HCT116 (cell line): ENCODE measurements at places on chromosomes 12 and 14. TPM values are rescaled to one million over a fixed set of nuclear protein-coding genes. Genes with fewer than 3 reads are reported as not detected.

The LRCOL1 gene
- not detected for total RNA-seq

The LPAR5 gene
- 5.2 TPM for total RNA-seq

The SERPINA12 gene
- total RNA-seq: not detected

The TNFAIP2 gene
- total RNA-seq: 74.8 TPM

The KRT79 gene
- total RNA-seq: not detected

The WIF1 gene
- not detected for total RNA-seq

The PDE3A gene
- 0.12 TPM for total RNA-seq

The C3AR1 gene
- not detected for total RNA-seq

DNA sequence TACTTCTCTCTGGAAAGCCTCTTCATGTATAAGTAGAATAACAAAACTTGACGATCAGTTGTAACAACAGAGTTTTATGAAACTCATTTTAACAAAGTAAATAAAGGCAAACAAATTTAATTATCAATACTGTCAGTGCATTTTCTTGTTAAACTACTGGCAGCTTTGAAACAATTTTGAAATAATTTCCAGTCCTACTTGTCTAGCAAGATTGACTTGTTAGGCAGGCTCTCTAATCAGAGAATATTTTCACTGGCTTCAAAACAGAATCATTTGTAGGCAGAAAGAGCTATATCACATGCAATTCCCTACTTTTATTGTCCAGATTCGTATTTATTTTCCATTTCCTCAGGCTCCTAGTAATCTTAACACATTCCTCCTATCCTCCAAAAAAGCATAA is 45.9 kb upstream of the SLC6A13 start:
- no peak overlapping the region for H3K4me3 ChIP-seq
- no peaks in the 10 kb centered on the region for H3K4me1 ChIP-seq
- peaks cover 20% of the 10 kb centered on the region for H3K36me3 ChIP-seq
- no peak overlapping the region for H3K27ac ChIP-seq
- H3K27me3 ChIP-seq: no peaks in the 10 kb centered on the region
- no peak for DNase-seq

DNA sequence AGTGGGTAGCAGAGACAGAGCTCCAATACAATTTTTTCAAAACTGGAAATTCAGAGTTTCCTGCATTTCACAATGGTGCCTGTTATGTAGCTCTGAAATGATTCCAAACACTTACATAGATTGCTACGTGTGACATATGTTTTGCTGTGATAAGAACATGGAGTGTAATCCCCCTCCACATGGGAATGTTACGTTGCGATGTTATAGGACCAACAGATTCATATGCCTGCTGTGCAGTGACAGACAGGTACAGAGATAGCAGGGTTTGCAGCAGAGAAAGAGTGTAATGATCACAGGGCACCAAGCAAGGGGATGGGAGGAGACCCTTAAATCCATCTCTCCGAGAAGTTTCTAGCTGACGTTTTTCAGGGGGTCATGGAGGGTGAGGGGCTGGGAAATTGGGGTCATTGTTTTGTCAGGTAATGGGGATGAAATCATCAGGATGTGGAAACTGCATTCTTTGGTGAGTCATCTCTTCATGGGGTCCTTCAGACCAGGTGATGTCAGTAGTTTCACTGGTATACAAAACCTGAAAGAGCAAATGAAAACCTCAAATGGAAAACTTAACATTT is 76.6 kb upstream of the OSBPL8 start:
- H3K27ac ChIP-seq: no peak overlapping the region
- no peaks in the 10 kb centered on the region for H3K27me3 ChIP-seq
- no peaks in the 10 kb centered on the region; the same call in 1 of the 2 replicates for H3K4me1 ChIP-seq
- H3K36me3 ChIP-seq: no peaks in the 10 kb centered on the region
- H3K4me3 ChIP-seq: no peak overlapping the region

- peaks cover 34% of the 10 kb centered on the region for H3K36me3 ChIP-seq
- no peak overlapping the region for H3K4me3 ChIP-seq
- no peak for DNase-seq
- H3K27ac ChIP-seq: no peak overlapping the region; the same call in 1 of the 2 replicates
- H3K27me3 ChIP-seq: no peaks in the 10 kb centered on the region
These were observed 3.3 kb downstream of the SP1 start for GRCh38 chr12:53383258-53383657.

DNA sequence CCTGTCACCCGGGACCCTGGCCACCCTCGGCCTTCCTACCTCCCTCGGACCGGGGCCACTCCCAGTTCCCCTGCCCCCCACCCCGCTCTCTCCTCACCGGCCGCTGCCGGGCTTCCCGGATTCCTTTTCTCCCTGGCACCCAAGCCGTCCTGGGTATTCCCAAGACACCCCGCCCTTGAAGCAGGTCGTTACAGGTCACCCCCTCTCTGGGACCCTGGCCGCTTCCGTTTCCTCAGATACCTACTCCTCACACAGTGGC is 493 bp downstream of the NUMB start:
- H3K36me3 ChIP-seq: no peaks in the 10 kb centered on the region
- no peaks in the 10 kb centered on the region for H3K27me3 ChIP-seq
- H3K4me3 ChIP-seq: peak overlapping the region; percentile 88
- DNase-seq: no peak
- peak overlapping the region; percentile 62 for H3K27ac ChIP-seq

DNA sequence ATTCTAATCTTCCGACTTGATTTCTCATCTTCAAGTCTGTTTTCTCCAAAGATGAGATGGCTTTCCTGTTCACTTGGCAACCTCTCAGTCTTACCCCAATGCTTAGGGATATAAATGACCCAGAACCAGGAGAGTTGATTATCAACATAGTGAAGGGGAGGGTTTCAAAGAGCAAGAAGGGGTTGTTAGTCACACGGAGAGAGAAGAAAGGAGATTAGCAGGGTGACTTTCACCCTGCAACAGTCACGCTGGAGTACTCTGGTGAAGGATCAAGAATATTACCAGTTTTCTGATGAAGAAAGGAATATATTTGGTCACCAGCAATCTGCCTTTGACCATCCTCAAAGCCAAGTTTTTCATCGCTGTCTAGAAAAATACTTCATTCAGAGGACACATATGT is at the start of gene TMEM52B:
Gene TMEM52B, plus strand, starts transcription at position 212 of the 400 bp plus-strand sequence. CDS start 543 bp downstream, outside the sequence.
- H3K27me3 ChIP-seq: no peaks in the 10 kb centered on the region
- H3K36me3 ChIP-seq: no peaks in the 10 kb centered on the region
- no peaks in the 10 kb centered on the region for H3K4me1 ChIP-seq
- no peak within 1 kb of the TSS for H3K4me3 ChIP-seq
- H3K27ac ChIP-seq: no peak within 1 kb of the TSS

DNA sequence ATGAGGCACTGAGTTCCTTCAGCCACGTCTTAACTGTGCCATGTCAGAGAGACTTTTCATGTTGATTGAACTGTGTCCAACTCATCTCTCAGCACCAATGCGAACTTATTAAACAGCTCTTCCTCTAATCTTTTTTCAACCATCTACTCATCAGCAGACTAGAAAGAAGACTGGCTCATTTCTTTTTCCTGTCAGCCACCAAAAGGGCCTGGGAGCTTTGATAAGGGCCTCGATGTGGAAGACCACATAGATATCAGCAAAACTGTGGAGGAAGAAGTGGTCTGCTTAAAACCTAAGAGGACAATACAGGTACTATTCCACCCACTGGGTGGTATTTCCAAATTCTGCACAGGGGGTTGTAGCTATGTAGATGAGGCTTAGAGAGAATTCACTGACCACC is 3.6 kb upstream of the PLXNC1 start:
- H3K27ac ChIP-seq: no peak overlapping the region
- no peak for DNase-seq
- H3K4me3 ChIP-seq: no peak overlapping the region
- H3K27me3 ChIP-seq: no peaks in the 10 kb centered on the region

DNA sequence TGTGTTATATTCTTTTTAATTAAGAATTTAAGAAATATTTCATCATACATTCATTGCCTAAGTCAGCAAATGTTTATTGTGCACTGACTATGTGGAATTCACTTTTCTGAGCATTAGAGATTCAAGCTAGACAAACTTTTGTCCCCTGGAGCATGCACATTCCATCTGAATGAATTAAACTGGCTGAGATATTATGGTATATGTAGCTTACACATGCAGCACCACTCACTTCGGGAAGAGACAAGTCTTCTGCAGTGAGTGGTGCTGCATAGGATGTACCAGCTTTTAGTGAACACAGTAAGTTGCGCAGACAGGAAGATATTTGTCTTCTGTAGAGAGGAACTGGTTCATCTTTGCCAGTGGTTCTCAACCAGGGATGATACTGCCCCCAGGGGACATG is 318.4 kb downstream of the SYT1 start:
- DNase-seq: no peak
- no peak overlapping the region for H3K4me3 ChIP-seq
- no peaks in the 10 kb centered on the region for H3K27me3 ChIP-seq
- H3K27ac ChIP-seq: no peak overlapping the region
- no peaks in the 10 kb centered on the region; the same call in 1 of the 2 replicates for H3K4me1 ChIP-seq
- H3K36me3 ChIP-seq: no peaks in the 10 kb centered on the region

GRCh38 chr12:2355604-2356003 is 302.8 kb downstream of the CACNA1C start:
- no peaks in the 10 kb centered on the region for H3K36me3 ChIP-seq
- H3K27me3 ChIP-seq: no peaks in the 10 kb centered on the region
- no peak for DNase-seq
- no peaks in the 10 kb centered on the region for H3K4me1 ChIP-seq
- H3K27ac ChIP-seq: no peak overlapping the region

DNA sequence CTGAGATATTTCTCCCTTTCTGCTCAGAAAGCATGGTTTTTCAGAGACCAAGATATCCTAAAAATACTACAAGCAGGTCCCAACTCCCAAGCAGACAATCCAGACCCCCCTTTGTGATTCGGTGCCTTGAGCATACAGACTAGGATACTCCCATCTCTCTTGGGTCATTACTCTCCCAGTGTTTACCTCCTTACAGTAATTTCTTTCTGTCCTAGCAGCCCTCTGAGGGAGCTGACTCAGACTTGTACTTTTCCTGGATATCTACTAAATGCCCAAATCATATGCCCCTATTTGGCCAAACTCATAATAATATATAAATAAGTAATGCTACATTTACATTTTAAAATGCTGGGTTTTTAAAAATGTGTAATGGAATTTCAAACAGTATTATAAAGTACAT is 355.6 kb downstream of the LRIG3 start:
- H3K27ac ChIP-seq: no peak overlapping the region
- no peak overlapping the region for H3K4me3 ChIP-seq
- H3K36me3 ChIP-seq: no peaks in the 10 kb centered on the region
- H3K27me3 ChIP-seq: no peaks in the 10 kb centered on the region

- no peak overlapping the region for H3K27ac ChIP-seq
- H3K36me3 ChIP-seq: no peaks in the 10 kb centered on the region
- H3K27me3 ChIP-seq: no peaks in the 10 kb centered on the region
These were observed 182.0 kb upstream of the DCN start for GRCh38 chr12:91364471-91365184.

- H3K4me3 ChIP-seq: peak overlapping the region; percentile 55
- DNase-seq: peak; percentile 63
- H3K27ac ChIP-seq: peak overlapping the region; percentile 82
- H3K27me3 ChIP-seq: no peaks in the 10 kb centered on the region
- peaks cover 37% of the 10 kb centered on the region for H3K4me1 ChIP-seq
- peaks cover 11% of the 10 kb centered on the region for H3K36me3 ChIP-seq
These were observed 13.6 kb upstream of the MLXIP start for GRCh38 chr12:122064780-122065588.

GRCh38 chr12:105433804-105434203 is 103.3 kb downstream of the C12orf75 start:
- H3K4me1 ChIP-seq: no peaks in the 10 kb centered on the region
- H3K27ac ChIP-seq: no peak overlapping the region
- no peaks in the 10 kb centered on the region for H3K27me3 ChIP-seq
- no peak overlapping the region for H3K4me3 ChIP-seq
- DNase-seq: no peak

DNA sequence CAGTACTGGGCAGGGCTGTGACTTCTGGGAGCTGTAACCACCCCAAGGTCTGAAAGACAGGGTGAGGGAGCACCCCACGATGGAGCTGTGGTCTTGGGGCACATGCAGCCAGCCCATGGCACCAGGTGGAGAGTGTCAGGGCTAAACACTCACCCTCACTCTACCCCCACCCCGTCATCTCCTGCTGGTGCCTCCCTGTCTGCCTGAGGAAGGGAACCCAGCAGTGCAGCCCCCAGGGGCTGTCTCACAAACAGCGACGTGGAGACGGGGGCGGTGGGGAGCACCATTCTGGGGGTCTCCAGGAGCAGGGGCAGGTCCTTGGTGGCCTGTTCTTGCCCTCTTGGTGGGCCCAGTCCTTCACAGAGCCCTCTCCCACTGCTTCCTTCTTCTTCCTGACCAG is 63.5 kb downstream of the ERH start:
- no peak overlapping the region for H3K27ac ChIP-seq
- no peak overlapping the region for H3K4me3 ChIP-seq
- no peak for DNase-seq
- H3K4me1 ChIP-seq: no peaks in the 10 kb centered on the region

DNA sequence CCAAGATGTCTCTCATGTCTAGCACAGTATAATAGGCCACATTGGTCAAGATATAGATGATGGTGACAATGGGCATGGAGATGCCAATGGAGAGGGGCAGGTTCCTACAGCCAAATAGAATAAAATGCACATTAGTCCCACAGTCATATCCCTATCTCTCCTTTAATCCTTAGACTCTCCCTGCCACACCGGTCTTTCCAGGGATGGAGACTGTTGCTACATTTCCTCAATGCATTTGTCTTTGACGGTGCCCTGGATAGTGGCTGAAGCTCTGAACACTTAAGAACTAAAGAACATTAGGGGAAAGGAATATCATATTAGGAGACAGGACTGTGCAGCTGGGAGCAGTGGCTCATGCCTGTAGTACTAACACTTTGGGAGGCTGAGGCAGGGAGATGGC is 9.7 kb downstream of the OXA1L start:
- no peak overlapping the region for H3K27ac ChIP-seq
- peaks cover 11% of the 10 kb centered on the region; the same call in 1 of the 2 replicates for H3K36me3 ChIP-seq
- H3K4me1 ChIP-seq: no peaks in the 10 kb centered on the region
- no peak overlapping the region for H3K4me3 ChIP-seq
- no peak for DNase-seq
- no peaks in the 10 kb centered on the region for H3K27me3 ChIP-seq

DNA sequence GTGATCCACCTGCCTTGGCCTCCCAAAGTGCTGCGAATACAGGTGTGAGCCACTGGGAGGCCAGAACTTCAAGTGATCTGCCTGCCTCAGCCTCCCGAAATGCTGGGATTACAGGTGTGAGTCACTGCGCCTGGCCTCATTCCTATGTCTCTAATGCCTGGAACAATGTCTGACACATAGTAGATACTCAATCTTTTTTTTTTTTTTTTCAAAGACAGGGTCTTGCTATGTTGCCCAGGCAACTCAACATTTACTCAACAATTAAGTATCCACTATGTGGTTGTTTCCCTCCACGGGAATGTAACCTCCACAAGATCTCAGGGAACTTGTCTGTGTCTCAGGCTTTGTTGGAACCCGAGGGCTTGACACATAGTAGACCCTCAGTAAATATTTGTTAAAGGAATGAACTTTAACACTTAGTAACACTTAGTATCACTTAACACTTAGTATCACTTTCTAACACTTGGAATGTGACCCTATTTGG is 3.0 kb upstream of the TMEM120B start:
- no peaks in the 10 kb centered on the region for H3K27me3 ChIP-seq
- H3K36me3 ChIP-seq: no peaks in the 10 kb centered on the region
- peaks cover 10% of the 10 kb centered on the region; the same call in 1 of the 2 replicates for H3K4me1 ChIP-seq

- H3K27ac ChIP-seq: no peak overlapping the region
- no peaks in the 10 kb centered on the region for H3K4me1 ChIP-seq
- no peaks in the 10 kb centered on the region for H3K27me3 ChIP-seq
- H3K36me3 ChIP-seq: no peaks in the 10 kb centered on the region
- DNase-seq: no peak
These were observed 249.7 kb downstream of the FOXG1 start for GRCh38 chr14:29016050-29016900.
